Colonic mucosa (tissue), 4 donors: ENCODE measurements at places on chromosomes 7 and 10. TPM values are rescaled to one million over a fixed set of nuclear protein-coding genes. Genes with fewer than 3 reads are reported as not detected.
A peak's percentile ranks its signal among the peaks of the same experiment; 100 is the strongest.

MEST gene
- total RNA-seq = 28.2 TPM

INSYN2A gene
- 0.13 TPM for total RNA-seq

ARHGEF35 gene
- 57.0 TPM for total RNA-seq

PRSS37 gene
- not detected for total RNA-seq

DNA sequence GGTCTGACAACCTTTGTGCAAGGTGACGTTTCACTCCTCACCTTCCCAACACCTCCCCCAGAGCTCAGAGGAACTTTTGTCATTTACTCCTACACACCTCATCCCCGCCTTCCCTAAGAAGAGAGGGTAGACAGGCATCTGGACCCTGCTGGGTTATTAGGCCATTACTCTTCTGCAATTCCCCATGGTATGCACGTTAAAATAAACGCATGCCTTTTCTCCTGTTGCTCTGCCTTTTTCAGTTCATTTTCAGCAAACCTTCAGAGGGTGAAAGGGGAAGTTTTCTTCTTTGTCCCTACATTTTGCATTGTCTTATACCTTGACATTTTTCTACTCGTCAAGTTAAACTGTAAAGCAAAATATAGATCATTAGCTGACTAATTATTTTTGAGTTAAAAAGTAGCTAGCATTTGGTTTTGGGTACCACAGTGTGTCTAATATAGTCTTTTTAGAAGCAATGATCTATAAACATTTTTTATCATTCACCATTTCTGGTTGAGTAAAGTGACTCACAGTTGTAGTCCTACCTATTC, 10.5 kb upstream of the EDRF1 start:
- DNase-seq = no peak

DNA sequence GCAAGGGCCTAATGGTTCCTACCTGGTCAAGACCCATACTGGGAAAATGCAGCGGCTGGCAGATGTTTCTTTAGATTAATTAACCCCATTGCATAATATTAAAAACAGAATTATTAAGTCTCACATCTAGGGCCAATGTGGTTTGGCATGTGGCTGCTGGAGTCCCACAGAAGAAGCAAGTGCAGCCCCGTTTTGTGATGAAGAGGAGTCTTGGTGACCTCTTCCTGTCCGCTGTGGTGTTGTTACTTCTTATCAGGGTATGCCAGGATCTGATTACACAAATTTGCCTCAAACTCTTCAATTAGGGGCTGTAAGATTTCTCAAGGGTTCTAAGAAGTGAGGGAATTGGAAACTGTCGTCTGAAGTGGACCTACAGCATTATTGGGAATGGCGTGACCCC, 240.3 kb downstream of the SEC23IP start:
- no peak for DNase-seq

DNA sequence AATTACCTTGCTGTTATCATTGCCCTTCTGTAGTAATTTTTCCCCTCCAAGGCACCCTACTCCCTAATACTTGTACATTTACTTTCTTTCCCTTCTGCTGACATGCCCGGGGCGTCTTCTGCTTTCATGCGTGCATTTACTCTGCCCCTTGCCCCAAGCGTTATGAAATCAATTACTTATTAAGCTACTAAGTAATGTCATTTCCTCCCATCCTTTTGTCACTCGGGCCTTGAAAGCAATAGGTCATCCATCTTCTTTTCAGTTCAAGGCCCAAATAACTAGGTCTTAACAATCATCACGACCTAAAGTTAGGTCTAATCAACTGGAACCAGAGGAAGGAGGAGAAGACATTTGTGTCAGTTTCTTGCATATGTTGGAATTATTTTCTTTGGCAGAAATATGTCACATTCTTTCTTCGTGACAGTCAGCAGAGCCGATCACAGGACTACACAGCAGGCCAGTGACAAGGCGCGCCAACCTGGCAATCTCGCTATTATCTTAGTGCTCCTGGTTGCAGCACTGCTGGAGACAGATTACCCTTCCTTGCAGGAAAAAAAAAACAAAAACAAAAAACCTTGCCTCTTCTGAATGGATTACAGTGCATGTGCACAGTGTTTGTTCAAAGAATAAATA, 179.2 kb downstream of the RELN start:
- DNase-seq = no peak

GRCh38 chr10:124409696-124410095, 9.0 kb downstream of the OAT start:
- DNase-seq = no peak

- DNase-seq = no peak
These were observed 23.6 kb downstream of the ZMIZ1 start for GRCh38 chr10:79092292-79092896.

DNA sequence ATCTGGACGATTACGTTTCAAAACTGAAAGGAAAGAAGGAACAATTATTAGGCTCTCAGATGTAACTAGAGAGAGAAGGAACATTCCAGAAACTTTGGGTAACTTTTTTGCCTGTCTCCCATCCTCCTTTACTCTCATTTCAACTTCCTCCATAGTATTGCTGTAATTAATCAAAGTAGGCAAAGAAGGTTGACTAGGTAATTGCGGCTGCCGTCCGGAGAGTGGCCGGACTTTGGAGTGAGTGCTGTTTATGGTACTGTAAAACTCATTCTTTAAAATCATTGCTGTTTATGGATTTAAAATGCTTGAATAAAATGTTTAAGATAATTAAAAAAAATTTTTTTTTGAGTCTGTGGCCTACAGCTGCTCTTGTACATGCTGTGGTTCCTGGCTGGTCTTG, 56.4 kb downstream of the RBM33 start:
- DNase-seq = peak; percentile 43

DNA sequence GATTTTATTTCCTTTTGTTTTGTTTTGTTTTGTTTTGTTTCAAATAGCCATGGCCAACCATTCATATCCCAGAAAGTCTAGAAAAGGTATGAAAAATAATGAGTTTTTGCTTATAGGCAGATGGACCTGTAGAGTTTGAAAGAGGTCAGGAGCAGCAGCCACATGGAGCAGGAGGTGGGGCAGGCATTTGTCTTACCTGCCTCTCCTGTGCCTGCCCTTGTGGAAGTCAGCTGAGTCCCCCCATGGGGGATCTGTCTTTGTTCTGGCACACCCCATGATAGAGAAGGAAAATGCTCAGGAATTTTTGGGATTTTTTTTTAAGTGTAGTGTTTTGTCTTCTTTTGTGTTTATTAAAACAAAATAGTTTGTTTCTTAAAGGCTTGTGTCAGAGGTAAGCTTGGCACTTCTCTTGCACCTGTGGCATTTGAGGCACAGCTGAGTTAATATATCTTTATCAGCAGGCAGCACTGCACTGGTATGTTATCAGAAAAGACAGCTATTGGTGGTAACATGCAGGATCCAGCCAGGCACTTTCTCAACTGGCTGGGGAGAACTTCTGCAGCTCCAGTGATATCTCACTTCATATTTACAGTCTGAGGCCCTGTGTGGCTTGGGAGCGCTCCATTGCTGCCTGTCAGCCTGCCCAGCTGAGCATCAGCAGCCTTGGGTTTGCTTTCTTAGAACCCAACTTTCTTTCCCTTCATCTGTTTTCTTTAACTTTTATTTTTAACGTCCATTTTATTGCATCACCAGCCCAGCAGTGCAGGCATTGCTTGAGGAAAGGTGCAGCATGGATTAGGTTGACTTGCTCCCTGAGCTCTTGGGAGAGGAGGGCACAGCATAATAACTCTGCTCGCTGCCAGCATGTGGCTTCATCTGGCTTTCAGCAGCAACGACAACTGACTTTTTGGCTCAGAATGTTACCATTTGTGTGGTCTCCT, 44.4 kb downstream of the LRRC4 start:
- DNase-seq = no peak
